Ovary (tissue), 10 donors: ENCODE measurements at places on chromosomes 11 and 22. TPM values are rescaled to one million over a fixed set of nuclear protein-coding genes. Genes with fewer than 3 reads are reported as not detected.

The OR56B1 gene
- total RNA-seq: 0.25 TPM

The TOM1 gene
- 47.9 TPM for total RNA-seq

GRCh38 chr11:113137713-113138529 lies 176.5 kb upstream of the TTC12 start:
- no peak for DNase-seq
- H3K36me3 ChIP-seq: no peaks in the 10 kb centered on the region
- no peak overlapping the region for H3K27ac ChIP-seq
- H3K4me3 ChIP-seq: no peak overlapping the region
- H3K4me1 ChIP-seq: peaks cover 10% of the 10 kb centered on the region

DNA sequence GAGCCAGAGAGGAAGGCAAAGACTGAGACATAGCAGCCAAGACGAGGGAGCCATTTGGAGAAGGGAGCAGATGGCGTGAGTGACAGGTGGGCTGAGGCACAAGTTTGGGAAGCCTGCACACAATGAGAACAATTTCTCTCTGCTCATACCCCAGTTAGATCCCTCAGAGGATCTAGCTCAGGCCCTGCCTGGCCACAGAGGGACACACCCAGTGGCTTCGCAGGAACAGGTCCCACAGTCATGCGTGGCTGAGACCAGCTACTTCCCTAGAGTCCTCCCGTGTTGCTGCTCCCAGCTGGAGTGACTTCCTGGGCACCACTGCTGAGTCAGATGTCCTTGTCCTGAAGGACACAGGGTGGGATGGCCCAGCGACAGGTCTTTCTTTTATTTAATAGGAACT lies 33.4 kb upstream of the LYVE1 start:
- H3K4me3 ChIP-seq: no peak overlapping the region
- H3K27ac ChIP-seq: no peak overlapping the region
- H3K36me3 ChIP-seq: no peaks in the 10 kb centered on the region

DNA sequence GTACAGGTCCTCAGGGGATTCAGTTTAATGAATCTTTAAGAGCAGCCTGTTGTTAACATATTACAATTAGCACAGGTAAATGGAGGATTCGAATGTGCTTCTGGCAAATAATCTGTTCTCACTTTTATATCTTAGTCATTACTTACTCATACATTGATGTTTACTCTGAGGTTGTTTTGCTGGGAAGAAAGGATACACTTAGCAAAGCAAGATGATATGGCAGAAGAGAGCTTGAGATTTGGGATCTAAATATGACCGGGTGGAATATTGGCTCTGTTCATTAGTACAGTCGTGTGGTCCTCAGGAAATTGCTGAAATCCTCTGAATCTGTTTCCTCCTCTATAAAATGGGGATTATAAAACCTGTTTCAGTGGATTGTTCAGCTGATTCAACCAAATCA lies 59.7 kb downstream of the SPON1 start:
- peaks cover 5% of the 10 kb centered on the region for H3K4me1 ChIP-seq
- no peaks in the 10 kb centered on the region for H3K36me3 ChIP-seq
- H3K27ac ChIP-seq: no peak overlapping the region
